ENCODE measurements at places on chromosomes 11 and 22.

DNA sequence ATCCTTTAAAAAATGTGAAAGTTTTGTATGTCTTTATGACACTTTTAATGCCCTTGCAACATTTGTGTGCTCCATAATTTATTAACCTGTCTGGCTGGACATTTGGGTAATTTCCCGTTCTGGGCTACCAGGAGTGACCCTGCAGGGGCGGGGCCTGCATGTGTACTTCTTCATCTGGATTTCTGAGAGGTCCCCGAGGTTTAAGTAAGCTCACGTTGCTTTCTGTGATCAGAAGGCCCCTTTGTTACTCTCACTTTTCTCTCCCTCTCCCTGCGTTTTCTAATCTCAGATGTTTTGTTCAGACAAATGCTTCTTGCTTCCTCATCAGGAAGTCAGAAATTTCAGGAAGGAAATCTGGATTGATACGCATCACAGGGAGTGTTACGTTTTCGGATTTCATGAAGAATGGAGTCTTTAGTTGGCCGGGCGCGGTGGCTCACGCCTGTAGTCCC lies 78.9 kb upstream of the CRYBB3 start:
- no peak for DNase-seq

GRCh38 chr11:75762885-75763284 lies 5.7 kb upstream of the DGAT2 start:
- DNase-seq: no peak

- DNase-seq: peak; percentile 31
These were observed 10.2 kb upstream of the OAF start for GRCh38 chr11:120200677-120201076.

GRCh38 chr11:4095509-4096230 lies 1.1 kb downstream of the RRM1 start:
- DNase-seq: peak; percentile 42

DNA sequence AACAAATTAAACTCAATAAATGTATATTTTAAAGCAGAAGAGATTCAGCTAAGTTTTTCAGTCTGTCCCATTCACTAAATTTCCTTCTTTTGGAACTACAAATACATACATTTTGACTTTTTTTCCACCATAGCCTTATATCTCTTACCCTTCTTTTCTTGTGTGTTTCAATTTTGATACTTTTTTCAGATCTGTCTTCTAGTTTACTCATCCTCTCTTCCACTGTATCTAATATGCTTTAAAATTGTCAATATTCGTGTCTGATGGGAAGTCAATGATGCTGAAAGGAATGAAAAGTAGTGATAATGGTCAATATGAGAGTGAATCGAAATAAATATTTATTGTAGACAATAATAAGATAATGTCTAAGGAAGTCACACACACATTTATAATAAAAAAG lies 332.3 kb upstream of the KIRREL3 start:
- DNase-seq: no peak

DNA sequence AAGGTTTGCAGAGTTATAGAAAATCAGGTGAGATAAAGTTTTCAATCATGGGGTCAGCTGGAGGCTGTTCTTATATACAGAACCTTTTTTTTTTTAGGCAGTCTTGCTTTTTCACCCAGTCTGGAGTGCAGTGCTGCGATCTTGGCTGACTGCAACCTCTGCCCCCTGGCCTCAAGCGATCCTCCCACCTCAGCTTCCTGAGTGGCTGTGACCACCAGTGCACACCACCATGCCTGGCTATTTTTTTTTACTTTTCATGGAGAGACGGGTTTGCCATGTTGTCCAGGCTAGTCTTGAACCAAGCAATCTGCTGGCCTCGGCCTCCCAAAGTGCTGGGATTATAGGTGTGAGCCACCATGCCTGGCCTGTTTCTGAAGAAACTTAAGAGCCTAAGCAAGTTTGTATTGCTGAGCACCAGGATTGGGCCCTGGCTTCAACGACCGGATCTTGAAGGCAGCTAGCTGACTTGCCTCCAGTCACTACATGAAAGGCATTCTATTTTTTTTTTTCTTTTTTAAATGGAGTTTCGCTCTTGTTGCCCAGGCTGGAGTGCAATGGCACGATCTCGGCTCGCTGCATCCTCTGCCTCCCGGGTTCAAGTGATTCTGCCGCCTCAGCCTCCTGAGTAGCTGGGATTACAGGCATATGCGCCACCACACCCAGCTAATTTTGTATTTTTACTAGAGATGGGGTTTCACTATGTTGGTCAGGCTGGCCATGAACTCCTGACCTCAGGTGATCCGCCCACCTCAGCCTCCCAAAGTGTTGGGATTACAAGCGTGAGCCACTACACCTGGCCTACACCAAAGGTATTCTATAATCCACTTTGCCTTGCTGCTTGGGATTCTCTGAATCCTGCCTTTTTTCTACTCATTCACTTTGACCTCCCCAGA lies 7.6 kb downstream of the XBP1 start:
- no peak for DNase-seq

GRCh38 chr11:17405232-17406005 lies 17.0 kb upstream of the KCNJ11 start:
- DNase-seq: peak; percentile 24

DNA sequence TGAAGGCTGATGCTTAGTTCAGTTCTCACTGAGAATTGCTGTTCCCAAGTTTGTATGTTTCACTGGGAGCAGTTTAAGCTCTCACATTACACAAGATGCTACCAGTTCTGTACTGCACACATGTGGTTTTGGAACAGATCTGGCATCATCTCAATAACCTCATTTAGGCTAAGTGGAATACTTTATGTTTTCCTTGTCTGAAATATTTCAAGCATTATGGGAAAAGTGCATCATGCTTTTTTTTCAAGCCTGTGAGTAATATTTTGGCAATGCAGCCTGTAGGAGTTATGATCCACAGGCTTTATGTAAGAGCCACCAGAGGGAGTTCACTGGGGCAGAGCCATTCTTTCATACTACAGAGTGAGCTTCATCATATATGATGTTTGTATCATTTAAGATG lies 141.5 kb downstream of the OR4C45 start:
- no peak for DNase-seq

DNA sequence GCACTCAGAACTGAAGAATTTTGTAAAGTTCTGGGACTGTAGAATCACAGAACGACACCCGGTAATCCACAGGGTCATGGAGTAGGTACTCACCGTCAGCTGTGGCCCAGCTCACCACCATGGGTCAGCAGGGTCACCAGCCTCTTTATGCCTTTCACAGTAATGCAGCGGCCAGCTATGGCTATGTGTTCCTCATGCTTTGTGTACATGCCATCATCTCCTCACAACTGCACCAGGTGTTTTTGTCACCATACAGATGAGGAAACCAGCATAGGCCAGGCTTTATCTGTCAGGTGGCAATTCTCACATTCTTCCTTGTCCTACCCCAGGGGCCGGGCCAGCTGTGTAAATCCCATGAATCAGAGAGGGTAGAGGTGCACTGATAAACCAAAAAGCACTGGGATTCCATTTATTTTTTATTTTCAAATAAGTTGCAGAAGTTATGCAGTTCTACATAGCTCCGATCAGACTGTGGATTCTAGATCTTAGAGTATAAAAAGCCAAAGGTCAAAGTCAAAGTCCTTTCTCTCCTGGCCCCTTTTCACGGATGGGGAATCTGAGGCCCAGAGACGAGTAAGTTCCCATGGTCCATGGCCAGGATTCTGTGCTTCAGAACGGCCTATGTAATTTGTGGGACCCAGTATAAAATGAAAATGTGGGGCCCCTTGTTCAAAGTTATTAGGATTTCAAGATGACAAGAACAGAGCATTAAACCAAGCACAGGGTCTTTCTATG lies 17.5 kb downstream of the TSKU start:
- no peak for DNase-seq

DNA sequence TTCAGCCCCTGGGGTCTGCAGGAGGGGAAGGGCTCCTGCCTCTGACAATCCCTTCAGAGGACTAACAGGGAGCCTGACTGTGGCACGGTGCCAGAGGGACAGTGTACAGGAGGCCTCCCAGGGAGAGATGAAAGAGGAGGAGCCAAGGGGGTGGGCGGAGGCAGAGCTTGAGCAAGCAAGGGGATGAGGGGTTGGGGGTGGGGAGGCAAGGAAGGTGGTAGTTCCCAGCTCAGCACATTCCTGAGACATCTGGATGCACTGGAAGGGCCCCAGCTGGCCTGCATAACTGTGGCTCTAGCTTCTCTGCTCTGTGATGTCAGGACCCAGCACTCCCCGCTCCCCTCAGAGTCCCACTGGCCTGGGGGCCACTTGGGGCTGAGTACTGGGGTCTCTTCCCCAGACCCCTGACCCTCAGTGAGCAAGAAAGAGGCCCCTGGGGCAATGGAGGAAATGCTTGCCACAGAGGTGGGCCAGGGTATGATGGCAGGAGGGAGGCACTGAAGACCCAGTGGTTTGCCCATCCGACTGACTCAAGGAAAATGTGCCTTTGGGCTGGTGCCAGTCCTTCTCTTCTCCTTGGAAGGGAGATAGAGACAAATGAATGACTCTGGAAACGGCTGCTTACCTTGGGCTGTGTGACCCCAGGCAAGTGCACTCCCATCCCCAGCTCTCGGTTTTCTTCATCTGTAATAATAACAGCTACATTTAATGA lies 13.3 kb downstream of the CREB3L1 start:
- DNase-seq: peak; percentile 96

- DNase-seq: no peak
These were observed 746.1 kb downstream of the CNTN5 start for GRCh38 chr11:99766811-99767210.

- no peak for DNase-seq
These were observed 20.2 kb downstream of the MYO18B start for GRCh38 chr22:25762147-25762546.

DNA sequence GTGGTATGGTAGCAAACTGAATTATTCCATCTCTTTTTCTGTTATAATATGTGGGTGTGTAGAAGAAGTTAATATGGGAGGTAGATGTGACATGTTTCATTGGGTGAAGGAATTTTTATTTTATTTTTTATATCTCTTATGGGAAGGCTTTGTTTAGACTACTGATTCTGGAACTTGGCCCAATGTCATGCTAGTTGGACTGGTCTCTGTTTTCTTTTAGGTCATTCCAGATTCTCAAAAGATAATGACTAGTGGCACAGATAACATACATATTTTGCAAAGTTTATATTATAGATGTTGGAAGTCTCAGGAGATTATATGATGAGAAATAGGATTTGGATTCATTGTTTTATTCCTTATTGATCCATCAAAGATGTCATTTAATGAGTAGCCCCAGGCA lies 1.3 kb upstream of the OOSP3 start:
- DNase-seq: no peak

DNA sequence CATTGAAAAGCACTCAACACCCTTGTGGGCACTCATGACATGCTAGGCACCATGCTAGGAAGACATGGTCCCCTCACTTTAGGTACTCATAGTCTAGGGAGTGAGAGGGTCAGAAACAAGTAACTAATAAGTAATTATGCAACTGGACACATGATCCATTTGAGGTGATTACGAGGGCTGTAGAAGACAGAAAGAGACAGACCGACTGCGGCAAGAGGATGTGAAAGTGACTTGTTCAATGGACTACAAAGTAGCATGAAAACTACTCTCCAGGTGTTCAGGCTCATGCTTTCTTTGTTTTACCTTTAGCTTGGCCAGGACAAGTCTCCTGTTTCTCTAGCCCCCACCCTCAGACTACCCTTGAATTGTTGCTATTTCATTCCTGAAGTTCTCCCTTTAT lies 310.8 kb upstream of the SORL1-AS1 start:
- no peak for DNase-seq

- DNase-seq: no peak
These were observed 1461.6 kb downstream of the BRD1 start for GRCh38 chr22:48366056-48366455.

DNA sequence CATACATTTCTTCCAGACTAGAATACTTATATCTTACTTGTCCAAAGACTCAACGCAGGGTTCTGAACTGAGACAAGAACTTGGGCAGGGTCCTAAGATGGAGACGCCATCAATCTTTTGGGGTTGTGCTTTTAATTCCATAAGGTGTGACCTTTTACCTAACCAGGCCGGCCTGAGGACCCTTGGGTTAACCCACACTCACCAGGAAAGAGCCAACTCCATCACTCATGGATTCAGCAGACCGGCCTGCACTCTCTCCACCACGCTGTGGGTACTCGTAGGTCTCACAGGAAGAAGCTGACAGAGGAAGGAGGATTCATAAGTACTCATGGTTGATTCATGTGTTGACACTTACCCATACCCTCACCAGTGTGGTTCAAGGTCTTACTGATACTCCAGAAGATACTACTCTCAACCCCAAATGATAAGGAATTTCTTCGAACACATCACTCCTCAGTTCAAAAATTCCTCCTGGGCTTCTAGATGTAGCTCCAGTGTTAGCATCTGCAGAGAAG lies 36.2 kb downstream of the USP35 start:
- no peak for DNase-seq

- no peak for DNase-seq
These were observed 41.7 kb downstream of the THAP12 start for GRCh38 chr11:76339221-76339620.

DNA sequence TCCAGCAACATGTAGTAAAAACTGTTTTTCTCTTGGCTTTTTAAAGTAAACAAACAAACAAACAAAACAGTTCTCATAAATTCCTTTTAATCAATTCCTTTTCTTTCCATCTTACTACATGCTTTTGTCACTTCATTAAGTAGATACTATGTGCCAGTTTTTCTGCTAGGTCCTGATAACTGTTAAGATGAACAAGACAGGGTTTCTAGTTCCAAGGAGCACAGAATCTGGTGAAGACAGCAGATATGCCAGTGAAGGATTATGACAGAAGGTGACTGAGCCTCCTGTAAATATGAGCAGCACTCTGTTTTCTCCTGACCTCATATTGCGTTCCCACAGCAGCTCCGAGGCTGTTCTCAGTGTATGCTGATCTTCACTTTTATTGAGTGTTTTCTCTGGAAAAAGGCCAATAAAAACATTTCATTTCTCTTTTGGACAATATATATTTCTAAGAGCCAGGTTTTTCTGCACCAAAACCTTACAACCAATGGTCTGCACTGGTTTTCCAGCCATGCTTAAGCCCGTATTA lies 45.8 kb downstream of the HEPHL1 start:
- peak; percentile 25 for DNase-seq

GRCh38 chr22:38238519-38239071 lies 34.2 kb downstream of the TMEM184B start:
- peak; percentile 46 for DNase-seq

DNA sequence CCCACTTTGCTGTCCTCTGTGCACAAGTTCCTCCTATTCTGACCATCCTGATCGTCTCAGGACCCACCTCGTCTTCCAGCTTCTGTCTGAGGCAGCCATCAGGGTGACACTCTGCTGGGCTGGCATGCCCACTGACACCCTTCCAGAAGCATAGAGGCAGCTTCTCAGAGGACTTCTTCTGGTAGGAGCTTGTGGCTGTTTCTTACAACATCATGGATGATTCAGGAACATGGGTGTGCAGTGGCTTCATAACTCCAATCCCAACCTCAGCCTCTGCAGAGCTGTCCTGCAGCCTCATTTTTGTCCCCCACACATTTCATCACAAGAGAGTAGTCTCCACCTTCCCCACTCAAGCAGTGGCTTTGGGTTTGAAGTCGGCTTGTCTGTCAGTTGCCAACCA lies 20.9 kb upstream of the CTR9 start:
- DNase-seq: no peak

GRCh38 chr11:93244018-93244417 lies 46.2 kb upstream of the SLC36A4 start:
- no peak for DNase-seq

- DNase-seq: peak; percentile 41
These were observed 25.9 kb upstream of the ATXN10 start for GRCh38 chr22:45645526-45646414.

Data from astrocyte of the spinal cord (primary cell).